ENCODE measurements at places on chromosomes 1 and 21.
A peak's percentile ranks its signal among the peaks of the same experiment; 100 is the strongest.

- peak; percentile 52 for DNase-seq
These were observed 1.8 kb downstream of the PLEKHO1 start for GRCh38 chr1:150151291-150152181.

GRCh38 chr1:183934314-183934713, 103.2 kb downstream of the COLGALT2 start:
- no peak for DNase-seq

GRCh38 chr1:170578359-170578758, 46.4 kb downstream of the GORAB start:
- no peak for DNase-seq

- peak; percentile 79 for DNase-seq
These were observed 105.9 kb upstream of the HNRNPU start for GRCh38 chr1:244970236-244970743.

DNA sequence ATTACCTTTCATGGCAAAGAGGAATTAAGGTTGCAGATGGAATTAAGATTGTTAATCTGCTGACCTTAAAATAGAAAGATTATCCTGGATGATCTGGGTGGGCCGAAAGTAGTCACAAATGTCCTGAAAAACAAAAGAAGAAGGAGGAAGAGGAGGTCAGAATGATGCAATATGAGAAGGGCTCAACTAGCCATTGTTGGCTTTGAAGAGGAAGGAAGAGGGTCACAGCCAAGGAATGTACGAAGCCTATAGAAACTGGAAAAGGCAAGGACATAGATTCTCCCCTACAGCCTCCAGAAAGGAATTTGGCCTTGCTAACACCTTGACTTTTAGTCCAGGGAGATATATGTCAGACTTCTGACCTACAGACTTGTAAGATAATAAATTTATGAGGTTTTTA, 39.4 kb upstream of the FMOD start:
- DNase-seq: no peak

DNA sequence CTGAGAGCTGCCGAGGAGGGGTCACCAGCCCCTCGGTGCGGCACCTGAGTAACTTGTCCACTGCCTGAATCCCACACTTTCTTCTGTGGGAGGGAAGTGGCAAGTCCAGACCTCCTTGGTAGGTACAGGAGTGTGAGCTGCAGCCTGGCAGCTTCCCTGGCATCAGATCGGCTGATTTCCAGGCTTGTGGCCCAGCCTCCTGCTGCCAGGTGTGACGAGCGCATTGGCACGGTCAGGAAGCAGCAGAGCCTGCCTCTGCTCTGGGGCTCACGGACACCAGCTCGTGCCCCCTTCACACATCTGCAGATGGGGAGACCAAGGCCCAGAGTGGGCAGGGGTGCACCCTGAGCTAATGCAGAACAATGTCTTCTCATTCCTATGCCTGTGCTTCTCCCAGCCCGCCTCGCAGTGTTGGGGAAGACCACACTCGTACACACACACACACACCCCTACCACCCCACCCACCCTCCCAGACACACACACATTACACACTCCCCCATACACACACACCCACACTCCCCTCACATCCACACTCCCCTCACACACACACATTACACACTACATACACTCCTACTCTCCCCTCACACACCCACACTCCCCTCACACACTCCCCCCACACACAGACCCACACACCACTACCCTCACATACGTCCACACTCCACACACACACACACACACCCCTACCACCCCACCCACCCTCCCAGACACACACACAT, 33.1 kb upstream of the SELENON start:
- DNase-seq: no peak

DNA sequence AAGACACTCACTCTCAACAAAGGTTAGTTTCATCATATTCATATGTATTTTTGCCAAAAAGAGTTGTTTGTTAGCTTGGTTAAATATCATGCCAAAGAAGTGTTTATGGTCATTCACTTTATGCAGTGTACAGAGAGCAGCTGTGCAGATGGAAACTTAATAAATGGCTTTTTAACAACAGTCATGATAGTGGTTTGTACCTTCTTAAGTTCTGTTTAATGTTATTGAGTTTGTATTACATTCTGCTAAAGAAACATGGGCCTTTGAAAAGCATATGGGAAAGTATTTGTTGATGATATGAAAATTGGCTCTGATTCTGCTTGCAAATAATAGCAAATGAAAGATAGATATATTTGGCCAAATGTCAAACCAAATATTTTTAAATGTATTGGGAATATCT, 607.3 kb downstream of the NCAM2 start:
- no peak for DNase-seq

DNA sequence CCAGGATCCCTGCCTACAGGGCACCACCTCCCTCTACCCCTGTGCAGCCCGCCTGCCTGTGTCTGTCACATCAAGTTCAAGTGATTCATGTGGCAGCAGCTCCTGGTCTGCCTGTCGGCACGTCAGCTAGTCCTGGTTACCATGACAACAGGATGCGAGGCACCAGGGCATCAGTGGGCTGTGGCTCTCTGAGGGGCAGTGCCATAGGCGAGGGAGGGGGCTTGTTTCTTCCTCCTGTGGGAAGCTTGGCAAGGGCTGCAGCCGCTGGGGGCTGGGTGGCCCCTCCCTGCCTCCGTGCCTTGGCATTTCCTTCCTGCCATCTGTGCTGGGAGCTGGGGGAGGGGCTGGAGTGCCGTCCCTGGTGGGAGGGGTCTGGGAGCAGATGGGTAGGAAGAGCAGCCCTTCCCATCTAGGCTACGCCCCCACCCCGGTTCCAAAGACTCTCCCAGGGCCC, 43.1 kb downstream of the FOXO6 start:
- DNase-seq: no peak

- DNase-seq: no peak
These were observed 64.2 kb upstream of the RCC1 start for GRCh38 chr1:28441674-28442073.

DNA sequence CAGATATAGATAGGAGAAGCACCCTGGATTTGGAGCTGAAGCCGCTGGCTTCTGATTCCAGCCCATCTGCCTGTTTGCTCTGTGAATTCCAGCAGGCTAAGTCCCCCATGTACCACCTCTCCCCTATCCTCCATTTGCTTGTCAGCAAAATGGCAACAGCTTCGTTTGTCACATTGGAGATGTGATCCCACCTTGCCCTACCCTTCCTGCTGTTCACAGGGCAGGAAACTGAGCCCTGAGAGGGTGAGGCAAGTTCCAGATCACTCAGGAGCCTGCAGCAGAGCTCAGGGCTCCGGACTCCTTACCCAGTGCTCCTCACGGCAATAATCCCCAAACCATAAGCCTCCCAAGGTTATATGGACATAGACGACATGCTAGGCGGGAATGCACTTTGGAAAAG, 14.9 kb downstream of the SLC2A1 start:
- DNase-seq: no peak

- no peak for DNase-seq
These were observed 592.3 kb upstream of the ADGRL2 start for GRCh38 chr1:81208441-81208840.

DNA sequence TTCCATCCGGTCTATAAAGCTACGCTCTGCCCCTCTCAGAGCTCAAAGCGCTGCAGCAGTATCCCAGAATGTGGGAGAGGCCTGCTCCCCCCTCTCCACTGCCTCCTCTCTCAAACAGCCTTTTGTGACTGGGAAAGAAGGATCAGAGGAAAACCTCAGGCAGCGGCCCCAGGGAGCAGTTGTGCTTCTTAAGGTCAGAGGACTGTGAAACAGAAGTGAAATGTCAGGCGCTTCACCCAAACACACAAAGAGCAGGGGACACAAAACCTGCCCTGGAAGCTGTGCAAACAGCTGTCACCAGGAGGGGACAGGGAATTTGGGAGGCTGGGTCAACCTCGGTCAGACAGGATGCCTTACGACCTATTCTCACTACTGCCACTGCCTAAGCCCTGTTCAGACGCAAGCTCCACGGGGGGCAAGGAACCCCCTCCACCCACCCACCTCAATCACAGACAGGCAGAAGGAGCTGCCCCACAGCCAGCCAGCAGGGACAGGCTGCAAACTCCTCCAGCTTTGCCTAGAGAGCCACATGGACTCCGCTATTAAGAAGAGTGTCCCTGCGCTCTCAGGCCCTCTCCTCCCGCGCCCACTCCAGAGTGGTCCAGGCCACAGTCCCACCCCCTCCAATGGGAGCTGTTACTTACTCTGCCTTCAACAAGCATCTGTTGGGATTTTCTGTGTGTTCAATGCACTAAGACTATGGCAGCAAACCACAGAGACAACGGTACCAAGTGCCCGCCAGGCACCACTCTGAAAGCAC, 14.6 kb downstream of the SSBP3 start:
- no peak for DNase-seq

DNA sequence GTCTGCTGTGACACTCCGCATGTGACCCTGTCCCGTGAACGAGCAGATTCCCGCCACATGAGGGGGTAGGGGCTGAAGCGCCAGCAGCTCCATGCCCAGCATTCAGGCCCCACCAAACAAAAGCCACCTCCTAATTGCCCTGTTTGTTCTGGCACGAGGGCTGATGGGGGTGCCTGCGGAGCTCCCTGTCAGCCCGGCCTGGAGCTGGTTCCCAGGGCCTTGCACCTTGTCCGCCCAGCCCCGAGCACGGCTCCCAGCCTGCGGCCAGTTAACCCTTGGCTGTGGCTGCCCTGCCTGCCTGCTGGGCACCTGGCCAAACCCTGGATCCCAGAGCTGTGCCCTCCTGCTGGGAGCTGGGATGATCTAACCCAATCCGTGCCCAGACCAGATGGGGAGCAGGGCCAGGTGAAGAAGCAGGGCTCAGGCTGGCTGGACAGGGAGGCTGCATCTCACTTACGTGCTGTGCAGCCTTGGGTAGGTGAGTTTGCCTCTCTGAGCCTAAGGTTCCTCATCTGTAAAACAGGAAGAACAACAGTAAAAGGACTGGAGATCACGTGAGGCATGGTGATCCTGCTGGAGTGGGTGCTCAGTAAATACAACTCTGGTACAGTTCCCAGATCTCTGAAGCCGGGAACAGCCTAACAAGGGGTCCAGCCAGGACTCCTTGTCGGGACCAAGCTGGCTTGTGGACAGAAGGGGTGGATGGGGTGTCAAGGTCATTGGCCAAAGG, 110.9 kb upstream of the IFFO2 start:
- DNase-seq: no peak

- no peak for DNase-seq
These were observed 29.9 kb downstream of the MAP10 start for GRCh38 chr1:232835166-232835565.

DNA sequence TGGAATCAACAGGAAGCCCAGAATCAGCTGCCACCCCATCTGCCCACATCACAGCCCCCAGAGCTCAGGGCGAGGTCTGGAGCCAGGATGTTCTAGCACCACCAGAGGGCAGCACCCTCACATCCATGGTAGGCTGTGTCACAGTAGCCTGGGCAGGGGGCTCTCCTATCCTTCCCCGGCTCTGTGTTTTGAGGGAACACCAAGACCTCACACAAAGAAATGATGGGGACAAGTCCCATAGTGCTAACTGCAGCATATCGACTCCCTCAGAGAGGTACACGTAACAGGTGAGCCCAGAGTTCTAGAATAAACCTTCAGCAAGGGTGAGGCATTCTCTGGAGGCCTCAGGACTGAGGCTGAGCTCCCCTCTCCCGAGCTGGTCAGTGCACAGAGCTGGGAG, 2.3 kb upstream of the KCNC4 start:
- DNase-seq: peak; percentile 80

Data from GM13976 (cell line).